ENCODE measurements at places on chromosomes 4 and X.

GRCh38 chr4:54231768-54232688 lies 2.9 kb downstream of the PDGFRA start:
- no peak for DNase-seq

DNA sequence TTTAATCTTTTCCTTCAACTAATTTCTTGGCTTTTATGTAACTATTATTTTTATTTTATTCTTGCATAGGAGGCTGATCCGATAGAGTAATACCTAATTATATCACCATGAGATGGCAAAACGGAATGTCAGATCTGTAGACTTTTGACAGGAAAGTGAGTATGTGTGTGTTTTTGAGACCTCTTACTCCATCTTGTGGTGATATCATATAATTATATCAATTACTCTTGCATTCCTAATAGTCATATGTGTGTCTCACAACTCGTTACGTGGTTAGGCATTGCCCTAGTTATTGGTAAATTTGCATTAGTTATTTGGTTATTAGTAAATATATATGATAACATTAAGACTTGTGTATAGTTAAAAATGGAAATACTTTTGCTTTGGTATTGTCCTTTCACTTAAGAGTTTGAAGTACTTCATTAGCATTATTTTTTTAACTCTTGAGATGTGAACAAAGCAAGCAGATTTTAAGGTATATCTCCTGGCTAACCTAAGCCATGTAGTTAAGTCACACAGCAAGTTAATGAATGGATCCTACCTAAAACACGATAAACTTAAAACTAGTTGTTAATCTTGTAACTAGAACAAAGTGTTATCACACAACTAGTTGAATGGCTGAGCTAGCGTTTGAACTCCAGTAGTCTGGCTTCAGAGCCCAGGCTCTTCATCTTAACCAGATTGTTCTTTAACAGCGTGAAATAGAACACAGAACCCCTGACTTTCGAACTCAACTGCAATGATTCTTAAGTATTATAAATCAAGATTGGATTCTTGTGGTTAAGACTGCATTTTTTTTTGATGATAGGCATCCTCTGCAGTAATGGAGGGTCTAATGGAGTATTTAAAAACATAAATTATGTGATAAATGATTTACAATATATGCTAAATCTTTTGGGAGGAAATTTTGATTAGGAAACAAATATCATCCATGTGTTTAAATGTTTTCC lies 67.1 kb downstream of the PGRMC2 start:
- DNase-seq = no peak

DNA sequence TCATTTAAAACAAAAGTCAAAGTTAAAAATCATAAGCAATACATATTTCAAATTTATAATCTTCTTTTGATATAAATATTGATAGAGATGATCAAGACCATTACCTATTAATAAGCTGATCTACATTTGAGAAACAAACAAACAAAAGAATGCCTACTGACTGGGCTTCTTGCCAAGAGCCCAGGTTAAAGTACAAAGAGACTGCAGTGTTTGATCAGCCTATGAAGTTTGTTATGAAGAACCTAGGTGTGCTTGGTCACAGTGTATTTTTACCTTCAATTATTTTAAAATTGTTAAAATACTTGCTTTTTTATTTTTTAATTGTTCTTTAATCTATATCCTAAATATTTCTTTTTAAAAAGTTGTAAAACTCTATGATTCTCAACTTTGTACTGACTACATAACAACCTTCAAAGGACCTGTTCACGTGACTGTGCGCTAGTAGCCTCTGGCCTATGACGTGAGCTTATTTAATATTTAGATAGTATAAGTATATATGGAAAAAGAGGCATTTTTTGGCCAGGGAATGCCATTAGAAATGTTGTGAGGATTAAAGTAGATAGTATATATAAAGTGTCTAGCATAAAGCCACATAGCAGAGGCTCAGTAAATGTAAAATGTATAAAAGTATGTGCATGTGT lies 11.4 kb upstream of the SLC39A8 start:
- no peak for DNase-seq

DNA sequence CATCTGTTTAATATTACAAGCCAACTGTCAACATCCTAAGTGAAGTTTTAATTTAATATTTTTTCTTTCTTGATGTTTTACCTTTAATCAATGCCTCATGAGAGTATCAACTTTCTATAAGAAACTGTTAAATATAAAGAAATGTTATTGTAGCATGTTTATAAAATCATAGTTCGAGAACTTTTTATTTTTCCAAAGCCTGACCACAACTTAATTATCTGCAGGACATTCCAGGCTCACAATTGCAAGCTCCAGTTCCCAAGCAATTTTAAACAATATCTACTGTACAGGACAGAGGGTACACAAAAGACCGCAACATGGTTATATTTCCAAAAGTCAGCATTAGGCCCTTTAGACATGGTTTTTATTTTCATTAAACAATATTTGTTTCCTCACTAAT lies 20.1 kb downstream of the STX18 start:
- no peak for DNase-seq

DNA sequence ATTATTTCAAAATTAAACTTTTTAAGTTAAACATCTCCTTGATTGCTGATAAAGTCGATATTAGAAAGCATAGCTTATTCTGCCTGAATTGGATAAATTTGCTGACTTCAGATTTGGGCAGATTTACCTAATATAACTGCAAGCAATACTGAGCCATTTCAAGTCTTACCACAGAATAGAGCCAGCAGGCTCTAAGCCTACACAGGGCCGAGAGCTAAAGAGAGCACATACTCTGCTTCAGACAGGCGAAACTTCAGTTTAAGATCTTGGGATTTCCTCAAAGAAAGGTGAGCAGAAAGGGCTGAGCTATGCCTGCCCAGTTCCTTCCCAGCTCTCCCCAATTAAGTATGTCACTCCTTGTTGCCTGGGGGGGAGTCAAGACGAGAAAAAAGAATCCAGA lies 240.6 kb upstream of the NOCT start:
- DNase-seq = no peak

DNA sequence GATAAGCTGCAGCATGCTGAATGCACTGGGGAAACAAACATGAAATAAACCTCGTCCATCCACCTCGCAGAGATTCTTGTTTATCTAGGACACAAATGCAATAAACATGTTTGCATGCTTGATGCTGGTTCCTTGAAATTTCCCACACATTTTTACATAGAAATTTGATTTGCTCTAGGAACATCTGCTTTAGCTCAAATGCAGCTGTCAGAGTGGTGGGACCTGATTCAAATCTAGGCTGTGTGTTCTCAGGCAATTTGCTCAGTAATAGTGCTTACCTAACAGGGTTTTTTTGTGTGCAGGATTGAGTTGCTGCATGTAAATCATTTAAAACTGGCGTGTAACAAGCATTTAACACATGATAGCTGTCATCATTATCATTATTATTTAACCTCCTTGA lies 293.1 kb downstream of the QDPR start:
- no peak for DNase-seq

- no peak for DNase-seq
Measured at GRCh38 chr4:145283909-145284308, 103.5 kb upstream of the OTUD4 start.

- no peak for DNase-seq
Measured at GRCh38 chrX:13649838-13650237, 3.1 kb upstream of the TCEANC start.

- no peak for DNase-seq
Measured at GRCh38 chr4:117771647-117772337, 262.5 kb upstream of the NDST3 start.

GRCh38 chr4:122633211-122633610 lies 12.3 kb upstream of the IL21 start:
- DNase-seq = no peak

GRCh38 chr4:155265113-155265512 lies 56.7 kb downstream of the NPY2R start:
- DNase-seq = no peak

- no peak for DNase-seq
Measured at GRCh38 chr4:80475236-80475635, 139.7 kb downstream of the CFAP299 start.

DNA sequence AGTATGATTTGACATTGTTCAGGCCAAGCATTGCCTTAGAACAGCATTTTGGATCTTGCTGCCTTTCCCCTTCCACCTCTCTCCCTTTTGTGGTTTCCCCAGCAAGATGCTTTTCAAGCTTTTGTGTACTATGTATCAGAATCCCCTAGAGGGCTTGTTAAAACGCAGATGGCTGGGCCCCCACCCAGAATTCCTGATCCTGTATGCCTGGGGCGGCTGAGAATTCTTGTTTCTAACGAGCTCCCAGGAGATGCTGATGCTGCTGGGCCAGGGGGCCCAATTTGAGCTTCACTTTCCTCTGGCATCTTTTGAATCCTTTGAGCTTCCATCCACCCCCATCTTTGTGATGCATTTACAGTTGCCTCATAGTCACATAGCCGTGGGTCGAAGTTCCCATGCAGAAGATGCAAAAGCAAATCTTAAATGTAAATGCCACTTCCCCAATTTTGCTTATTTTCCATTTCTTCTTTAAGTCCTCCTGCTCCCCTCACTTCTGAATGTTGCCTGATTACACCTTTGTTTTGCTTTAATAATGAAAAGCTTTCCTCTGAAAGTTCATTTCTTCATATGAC lies 18.5 kb downstream of the HCCS start:
- DNase-seq = no peak

DNA sequence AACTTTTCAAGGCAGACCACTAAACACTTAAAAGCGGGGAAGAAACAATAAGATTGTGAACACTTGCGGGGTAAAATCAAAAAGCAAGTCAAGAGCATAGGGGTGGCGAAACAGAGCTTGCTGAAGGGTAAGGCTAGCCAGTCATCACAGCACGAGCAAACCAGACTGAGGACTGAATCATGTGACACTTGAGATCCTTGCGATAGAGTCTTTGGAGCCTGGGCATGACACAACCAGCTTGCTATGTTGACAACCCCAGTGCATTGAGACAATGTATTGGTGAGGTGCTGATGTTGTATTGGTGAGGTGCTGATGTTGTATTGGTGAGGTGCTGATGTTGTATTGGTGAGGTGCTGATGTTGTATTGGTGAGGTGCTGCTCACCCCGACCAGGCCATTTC lies 72.3 kb downstream of the SLIT2 start:
- DNase-seq = no peak

DNA sequence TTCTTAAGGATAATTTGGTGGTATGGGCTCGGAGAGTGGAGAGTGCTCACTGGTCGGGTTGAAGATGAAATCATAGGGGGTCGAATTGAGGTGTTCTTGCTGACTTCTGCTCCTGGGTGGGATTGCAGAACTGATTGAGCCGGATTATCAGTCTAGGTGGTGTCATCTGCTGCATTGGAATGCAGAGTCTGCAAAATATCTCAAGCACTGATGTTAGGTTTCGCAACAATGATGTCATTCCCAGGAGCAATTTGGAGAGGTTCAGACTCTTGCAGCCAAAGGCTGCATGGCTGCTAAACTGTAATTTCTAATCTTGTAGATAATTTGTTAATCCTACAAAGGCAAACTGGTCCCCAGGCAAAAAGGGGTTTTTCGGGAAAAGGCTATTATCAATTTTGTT lies 67.7 kb downstream of the RHOH start:
- no peak for DNase-seq

- DNase-seq = no peak
Measured at GRCh38 chr4:37620176-37620575, 66.0 kb downstream of the RELL1 start.

- no peak for DNase-seq
Measured at GRCh38 chr4:184217634-184218033, at the start of gene ENPP6. ENPP6 (minus strand) TSS chr4:184217873; CDS start chr4:184217819, 54 bp downstream.

DNA sequence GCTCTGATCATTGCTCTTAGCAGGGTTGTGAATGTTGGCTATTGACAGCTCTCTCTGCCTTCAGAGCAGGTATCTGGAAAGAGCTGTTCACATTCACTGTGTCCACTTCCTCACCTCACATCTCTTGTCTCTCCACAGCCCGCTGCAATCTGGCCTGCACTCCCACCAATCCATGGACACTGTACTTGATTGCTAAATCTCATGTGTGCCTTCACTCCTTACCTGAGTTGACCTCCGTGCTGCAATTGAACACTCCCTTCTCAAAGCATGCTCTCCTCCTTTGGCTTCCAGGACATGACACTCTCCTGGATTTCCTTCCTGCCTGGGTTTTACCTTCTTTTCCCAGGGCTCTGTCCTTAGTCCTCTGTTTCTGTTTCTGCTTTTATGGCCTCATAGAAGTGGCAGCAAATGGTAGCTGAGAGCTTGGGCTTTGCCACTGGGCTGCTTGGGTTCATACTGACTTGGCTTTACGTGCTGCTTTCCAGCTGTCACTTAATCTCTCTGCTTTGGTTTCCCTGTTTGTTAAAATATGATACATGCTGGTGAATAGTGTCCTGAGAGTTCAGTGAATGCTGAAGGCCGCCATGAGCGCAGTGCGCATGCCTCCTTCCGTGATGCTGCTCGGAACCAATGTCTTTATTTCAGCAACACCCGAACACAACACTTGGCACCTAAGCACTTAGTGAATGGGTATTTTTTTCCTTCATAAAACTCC lies 29.5 kb downstream of the DCUN1D4 start:
- no peak for DNase-seq

GRCh38 chr4:113397114-113397701 lies 347.8 kb downstream of the ANK2 start:
- DNase-seq = no peak

DNA sequence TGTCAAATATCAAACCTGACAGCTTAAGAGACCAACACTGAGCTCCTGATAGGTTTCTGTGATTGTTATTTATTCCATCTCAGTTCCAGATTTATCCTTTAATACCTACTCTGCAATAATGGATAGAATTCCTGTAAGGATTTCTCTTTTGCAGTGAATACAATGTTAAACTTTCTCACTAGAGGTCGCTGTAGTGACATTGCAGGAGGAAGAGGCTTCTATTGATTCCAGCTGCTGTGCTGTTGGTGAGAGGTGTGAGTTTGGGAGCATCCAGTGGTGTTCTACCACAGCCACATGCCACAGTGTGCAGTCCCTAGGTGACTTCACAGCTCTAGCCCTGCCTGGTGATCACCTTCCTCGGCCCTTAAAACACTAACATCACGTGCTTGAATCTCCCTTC lies 34.6 kb upstream of the DCAF8L2 start:
- DNase-seq = no peak

DNA sequence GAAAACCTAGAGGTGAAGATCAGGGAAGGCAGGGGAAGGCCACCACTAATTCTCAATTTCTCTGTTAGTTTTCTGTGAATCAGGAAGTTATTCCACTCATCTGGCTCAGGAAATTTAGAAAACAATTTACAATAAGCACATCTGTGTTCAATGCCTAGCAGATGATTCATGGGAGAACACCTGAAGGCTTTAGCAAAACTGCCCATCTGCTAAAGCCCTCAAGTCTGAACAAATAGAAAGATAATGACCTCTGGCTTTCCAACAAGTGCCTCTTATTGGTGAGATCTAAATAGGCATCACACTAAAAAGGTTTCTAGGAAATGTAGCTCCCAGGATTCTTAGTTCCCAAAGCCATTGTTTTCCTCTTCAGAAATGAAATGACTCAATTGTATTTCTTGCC lies 122.1 kb upstream of the GNPDA2 start:
- no peak for DNase-seq

GRCh38 chr4:1500231-1500965 lies 94.2 kb upstream of the NKX1-1 start:
- no peak for DNase-seq

- DNase-seq = no peak
Measured at GRCh38 chr4:76058888-76059426, 15.6 kb upstream of the ART3 start.

Data from urinary bladder (tissue), 4 donors.